Stimulated activated CD8-positive, alpha-beta memory T cell treated with anti-CD3 and anti-CD28 coated beads, Interleukin-4, amount 100 ng/mL, for 1 hour (primary cell): ENCODE measurements at places on chromosomes 1 and 21.

- no peak for DNase-seq
These were observed 230.6 kb downstream of the TNR start for GRCh38 chr1:175512637-175513412.

GRCh38 chr1:59718064-59718988, 96.4 kb upstream of the HOOK1 start:
- no peak for DNase-seq

GRCh38 chr21:41325138-41325912, 8.7 kb downstream of the FAM3B start:
- no peak for DNase-seq

- DNase-seq, result no peak
These were observed 12.7 kb upstream of the AIM2 start for GRCh38 chr1:159089184-159089791.

- DNase-seq, result peak; percentile 38
These were observed 38.2 kb downstream of the URB2 start for GRCh38 chr1:229664133-229664689.

- DNase-seq, result no peak
These were observed 30.9 kb downstream of the TYW3 start for GRCh38 chr1:74763807-74764206.

GRCh38 chr1:199273837-199274379, 635.1 kb downstream of the PTPRC start:
- no peak for DNase-seq

DNA sequence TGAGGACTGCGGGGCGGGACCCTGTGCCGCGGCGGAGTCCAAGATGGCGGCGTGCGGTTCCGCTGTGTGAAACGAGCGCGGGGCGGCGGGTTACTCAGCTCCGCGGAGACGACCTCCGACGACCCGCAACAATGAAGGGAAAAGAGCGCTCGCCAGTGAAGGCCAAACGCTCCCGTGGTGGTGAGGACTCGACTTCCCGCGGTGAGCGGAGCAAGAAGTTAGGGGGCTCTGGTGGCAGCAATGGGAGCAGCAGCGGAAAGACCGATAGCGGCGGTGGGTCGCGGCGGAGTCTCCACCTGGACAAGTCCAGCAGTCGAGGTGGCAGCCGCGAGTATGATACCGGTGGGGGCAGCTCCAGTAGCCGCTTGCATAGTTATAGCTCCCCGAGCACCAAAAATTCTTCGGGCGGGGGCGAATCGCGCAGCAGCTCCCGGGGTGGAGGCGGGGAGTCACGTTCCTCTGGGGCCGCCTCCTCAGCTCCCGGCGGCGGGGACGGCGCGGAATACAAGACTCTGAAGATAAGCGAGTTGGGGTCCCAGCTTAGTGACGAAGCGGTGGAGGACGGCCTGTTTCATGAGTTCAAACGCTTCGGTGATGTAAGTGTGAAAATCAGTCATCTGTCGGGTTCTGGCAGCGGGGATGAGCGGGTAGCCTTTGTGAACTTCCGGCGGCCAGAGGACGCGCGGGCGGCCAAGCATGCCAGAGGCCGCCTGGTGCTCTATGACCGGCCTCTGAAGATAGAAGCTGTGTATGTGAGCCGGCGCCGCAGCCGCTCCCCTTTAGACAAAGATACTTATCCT, 430 bp downstream of the RBM15 start:
- DNase-seq, result no peak

DNA sequence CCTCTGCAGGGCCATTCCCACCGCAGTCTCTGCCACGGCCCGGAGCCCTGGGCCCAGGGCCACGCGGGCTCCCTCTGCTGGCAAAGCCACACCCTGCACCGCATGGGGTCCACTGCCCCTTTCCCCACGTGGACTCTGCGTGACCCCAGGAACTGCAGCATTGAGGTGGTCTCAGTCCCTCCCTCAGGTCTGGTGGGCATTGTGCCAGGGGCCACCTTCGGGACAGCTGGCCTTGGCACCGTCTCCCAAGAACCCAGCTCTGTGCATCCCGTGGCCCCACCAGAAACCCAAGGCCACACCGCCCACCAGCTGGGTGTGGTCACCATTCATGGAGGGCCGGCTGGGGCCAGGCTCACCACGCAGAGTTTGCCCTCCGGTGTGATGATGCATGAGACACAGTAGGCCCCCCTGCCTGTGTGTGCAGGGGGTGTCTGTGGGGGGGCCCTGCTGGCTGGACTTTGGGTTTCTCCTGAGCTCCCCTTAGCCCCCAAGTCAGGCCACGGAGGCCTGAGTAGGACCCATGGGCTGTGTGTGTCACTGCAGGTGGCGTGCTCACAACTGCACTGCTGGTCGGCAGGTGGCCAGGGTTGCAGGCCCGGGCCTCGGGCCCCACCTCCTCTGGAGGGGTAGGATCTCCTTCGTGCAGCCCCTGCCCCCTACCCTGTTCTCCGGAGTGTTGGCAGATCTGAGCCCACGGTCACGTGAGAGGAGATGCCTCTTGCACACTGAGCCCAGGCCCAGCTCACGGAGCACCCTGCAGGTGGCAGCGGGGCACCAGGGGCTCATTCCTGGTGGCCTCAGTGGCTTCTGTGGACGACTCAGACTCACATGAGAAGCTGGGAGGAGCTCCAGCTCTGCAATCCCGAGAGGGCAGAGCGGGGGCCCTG, 5.8 kb downstream of the VWA1 start:
- DNase-seq, result peak; percentile 26

GRCh38 chr21:33444499-33444898, 35.3 kb downstream of the TMEM50B start:
- DNase-seq, result no peak

DNA sequence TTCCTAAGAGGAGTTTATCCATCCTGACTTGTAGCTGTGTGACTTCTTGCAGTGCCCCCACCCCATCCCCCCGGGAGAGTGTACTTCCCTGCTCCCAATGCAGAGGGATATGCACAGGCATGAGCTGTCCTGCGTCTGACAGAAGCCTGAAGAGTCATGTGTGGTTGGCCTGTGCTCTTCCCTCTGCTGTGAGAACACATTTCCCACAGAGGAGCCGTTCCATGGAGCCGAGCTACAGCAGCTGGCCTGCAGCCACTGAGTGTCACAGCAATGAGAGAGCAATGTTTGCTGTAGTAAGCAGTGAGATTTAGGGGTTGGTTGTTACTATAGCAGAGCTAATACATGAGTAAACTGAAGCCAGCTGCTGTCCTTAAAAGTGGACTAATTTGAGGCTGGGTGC, 22.0 kb downstream of the PARS2 start:
- no peak for DNase-seq

DNA sequence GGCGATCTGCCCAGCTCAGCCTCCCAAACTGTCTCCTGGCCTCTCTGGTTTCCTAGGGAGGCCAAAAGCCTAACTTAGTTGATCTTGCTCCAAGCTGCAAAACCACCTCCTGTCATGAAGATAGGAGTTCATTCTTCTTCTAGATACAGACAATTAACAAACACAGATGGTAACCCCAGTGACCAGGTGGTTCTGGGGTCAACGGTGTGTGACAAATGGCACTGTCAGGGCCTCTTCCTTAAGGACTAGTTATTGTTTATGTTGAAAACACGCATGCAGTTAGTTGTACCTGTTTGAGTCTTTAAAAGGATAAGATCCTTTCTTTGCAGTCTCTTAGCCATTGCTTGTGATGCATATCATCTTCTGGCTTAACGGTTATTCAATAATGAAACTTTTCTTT, 4.6 kb upstream of the UMODL1 start:
- no peak for DNase-seq

DNA sequence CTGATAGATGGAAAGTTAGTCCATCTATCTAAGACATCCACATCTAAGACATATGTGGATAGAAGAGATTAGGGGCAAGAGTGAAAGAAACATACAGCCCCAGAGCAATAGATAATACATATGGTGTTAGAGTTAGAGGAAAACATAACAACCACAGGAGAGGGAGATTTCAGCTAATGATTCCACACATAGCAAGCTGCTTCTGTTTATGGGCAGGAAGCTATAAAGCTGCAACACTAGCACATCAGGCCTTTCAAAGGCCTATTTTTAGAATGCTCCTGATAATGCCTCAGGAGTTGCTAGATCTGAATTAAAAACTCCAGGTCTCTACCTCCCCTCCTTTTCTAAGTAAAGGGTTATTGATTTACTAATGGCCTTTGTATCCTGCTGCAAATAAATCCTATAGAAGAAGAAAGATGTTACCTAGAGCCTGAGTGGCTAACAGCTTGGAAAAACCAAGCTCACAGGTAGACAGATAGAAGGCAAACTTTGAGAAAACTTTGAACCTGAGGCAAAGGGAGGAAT, 36.1 kb downstream of the BRINP2 start:
- no peak for DNase-seq

- DNase-seq, result no peak
These were observed 50.9 kb downstream of the VANGL2 start for GRCh38 chr1:160451119-160451858.
